ENCODE measurements at places on chromosomes 2 and 18. TPM values are rescaled to one million over a fixed set of nuclear protein-coding genes. Genes with fewer than 3 reads are reported as not detected.

The FKBP1B gene
- total RNA-seq = 41.6 TPM

The PROM2 gene
- 101 TPM for total RNA-seq

The NPAS2 gene
- total RNA-seq = 23.9 TPM

The FAM110C gene
- total RNA-seq = 2.4 TPM

The RSAD2 gene
- total RNA-seq = not detected

The PSTPIP2 gene
- 9.2 TPM for total RNA-seq

The ZNF892 gene
- 20.7 TPM for total RNA-seq

The CNDP1 gene
- not detected for total RNA-seq

The TRIM54 gene
- not detected for total RNA-seq

The DCAF17 gene
- 30.9 TPM for total RNA-seq

The SP140 gene
- total RNA-seq = not detected

The SKOR2 gene
- total RNA-seq = not detected

The AFF3 gene
- total RNA-seq = not detected

The ST8SIA5 gene
- not detected for total RNA-seq

The RNF125 gene
- total RNA-seq = 0.43 TPM

The C2orf81 gene
- total RNA-seq = 3.1 TPM

The CYP27C1 gene
- total RNA-seq = 3.1 TPM

The HK2 gene
- total RNA-seq = 7.5 TPM

The HES6 gene
- 1.6 TPM for total RNA-seq

The LYPD6B gene
- total RNA-seq = 9.4 TPM

The PLCD4 gene
- total RNA-seq = not detected

The IKZF2 gene
- total RNA-seq = 41.8 TPM

The COQ10B gene
- 20.8 TPM for total RNA-seq

The KANSL3 gene
- 34.6 TPM for total RNA-seq
